ENCODE measurements at places on chromosomes 4 and X.

DNA sequence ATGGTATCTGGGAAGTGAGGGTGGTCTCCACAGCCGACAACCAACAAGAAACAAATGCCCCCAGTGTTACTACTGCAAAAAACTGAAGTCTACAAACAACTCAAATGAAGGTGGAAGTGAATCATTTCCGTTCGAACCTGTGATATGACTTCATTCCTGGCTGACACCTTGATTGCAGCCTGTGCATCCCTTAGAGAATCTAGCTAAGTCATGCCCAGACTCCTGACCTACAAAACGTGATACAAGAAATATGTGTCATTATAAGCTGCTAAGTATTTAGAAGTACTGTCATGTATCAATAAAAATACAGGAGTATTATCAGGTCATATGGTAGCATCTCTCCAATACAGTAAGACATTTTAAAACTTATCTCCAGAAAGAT lies 959.7 kb upstream of the LCORL start:
- DNase-seq = no peak

- DNase-seq = no peak
Observed at GRCh38 chr4:18931643-18932377, 910.3 kb upstream of the LCORL start.

DNA sequence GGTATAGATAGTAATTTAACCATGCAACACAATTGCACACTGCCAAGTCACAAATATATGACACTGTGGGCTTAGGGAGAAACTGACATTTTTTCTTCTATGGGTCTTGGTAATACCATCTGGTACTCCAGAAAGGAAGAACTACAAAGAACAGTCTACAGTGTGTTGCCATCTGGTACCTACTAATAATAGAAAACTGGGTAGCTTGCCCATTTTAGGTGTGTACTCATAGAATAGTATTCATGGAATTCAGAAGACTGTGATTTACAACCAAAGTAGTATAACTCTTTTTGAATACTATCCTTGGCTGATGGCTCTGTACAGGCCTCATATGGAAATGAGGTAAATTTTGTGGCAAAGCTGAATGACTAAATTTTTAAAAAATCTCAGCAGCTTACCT lies 132.6 kb upstream of the RPS6KA6 start:
- no peak for DNase-seq

DNA sequence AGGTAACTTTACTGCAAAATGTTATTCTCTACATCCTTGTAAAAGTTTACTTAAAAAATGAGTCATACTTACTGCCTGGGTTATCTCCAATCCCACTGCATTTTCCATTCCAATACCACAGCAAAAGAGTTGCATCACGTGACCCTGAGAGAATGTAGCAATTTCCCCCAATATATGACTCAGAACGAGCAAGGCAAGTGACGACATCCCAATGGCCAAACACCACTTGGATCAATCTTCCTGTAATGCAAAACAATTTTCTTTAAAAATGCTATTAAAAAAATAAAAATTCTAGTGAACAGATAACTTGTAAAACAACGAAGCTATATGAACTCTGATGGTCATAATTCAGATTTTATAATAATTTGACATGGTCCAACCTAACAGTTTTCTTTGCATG lies 224.3 kb downstream of the DCLK2 start:
- no peak for DNase-seq

- DNase-seq = peak; percentile 34
Observed at GRCh38 chr4:83535520-83536361, at the start of gene GPAT3. GPAT3 (plus strand) TSS chr4:83536108; CDS start chr4:83536623, 515 bp downstream.

DNA sequence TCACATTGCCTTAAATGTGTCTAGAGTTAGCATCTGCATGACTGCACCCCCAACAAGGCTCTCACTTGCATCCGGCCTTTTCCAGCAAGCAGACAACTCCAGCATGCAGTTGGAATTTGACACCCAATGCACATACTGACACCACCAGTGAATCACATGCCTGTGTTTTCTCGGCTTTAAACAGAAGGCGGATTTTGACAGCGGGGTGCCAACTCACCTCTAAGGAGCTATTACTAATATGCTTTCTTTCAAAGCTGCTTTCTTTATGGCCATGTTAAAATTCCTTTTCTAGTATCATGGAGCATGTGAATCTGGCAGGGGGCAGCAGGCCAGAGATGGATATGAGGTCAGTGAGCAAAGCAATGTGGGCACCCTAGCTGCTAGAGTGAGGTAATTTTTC lies 78.0 kb upstream of the CLNK start:
- DNase-seq = no peak

DNA sequence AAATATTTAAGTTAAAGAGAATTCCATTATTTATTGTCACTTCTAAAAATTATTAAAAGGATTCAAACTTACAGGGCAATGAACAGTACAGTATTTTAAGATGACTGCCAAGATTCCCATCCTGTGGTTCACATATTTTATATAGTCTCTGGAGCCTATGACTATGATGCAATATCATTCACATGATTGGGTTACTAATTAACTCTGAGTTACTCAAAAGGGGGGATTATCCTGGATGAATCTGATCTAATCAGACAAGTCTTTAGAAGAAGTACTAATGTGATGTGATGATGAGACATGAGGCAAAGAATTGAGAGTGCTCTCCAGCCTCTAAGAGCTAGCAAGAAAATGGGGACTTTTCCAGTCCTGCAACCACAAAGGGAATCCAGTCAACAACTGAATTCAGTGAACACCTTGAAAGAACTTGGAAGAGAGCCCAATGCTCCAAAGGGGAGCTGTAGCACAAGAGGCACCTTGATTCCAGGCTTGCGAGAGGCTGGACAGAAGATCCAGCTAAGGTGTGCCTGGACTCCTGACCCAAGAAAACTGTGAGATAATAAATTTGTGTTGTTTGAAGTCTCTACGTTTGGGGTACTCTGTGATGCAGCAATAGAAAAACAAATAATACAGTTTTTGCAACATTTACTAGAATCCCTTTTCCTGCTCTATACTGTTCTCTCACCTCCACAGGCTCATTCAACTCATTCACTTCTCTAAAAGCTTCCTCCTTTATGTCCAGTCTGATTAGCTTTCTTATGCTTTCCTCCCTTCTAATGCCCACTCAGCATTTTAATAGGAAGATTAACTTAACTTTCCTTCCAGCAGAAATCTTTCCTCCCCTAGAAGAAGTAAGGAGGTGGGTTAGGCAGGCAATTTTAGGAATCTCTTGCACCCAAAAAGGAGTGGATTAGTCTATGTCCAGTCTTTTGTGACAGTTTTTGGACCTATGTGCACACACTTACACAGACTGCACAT lies 133.8 kb upstream of the LCORL start:
- no peak for DNase-seq

GRCh38 chr4:150342945-150343344 lies 239.0 kb upstream of the MAB21L2 start:
- no peak for DNase-seq

DNA sequence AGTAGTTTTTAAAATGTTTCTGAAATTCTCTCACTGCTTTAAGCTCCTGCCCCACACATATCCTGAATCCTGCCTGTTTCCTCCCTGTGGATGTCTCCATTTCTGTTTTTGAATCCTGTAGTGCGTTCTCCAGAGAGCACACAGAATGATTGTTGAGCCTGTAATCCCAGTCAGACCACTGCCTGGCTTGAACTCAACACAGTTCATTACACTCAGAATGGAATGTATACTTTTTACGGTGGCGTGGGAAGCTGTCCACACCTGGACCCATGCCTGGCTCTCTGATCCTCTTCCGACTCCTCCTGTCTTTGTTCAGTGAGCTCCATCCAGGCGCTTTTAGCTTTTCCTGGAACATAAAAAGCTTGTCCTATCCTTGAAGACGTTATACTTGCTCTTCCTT lies 1217.0 kb upstream of the PRKX start:
- DNase-seq = no peak

DNA sequence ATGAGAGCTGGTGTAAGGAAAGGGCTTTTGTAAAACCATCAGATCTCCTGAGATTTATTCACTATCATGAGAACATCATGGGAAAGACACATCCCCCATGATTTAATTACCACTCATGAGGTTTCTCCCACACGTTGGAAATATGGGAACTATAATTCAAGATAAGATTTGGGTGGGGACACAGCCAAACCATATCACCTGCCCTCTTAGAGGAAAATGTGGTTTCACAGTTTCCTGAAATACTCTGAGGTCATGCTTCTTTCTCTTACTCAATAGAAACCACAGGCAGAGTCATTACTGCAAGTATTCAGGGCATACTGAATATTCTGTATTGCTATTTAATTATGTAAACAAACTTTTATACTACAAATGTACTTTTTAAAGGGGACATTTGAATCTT lies 1453.3 kb downstream of the PCDH18 start:
- DNase-seq = no peak

GRCh38 chr4:53595204-53595603 lies 3.9 kb upstream of the LNX1 start:
- DNase-seq = no peak

- no peak for DNase-seq
Observed at GRCh38 chr4:19380600-19380999, 871.1 kb upstream of the SLIT2 start.

DNA sequence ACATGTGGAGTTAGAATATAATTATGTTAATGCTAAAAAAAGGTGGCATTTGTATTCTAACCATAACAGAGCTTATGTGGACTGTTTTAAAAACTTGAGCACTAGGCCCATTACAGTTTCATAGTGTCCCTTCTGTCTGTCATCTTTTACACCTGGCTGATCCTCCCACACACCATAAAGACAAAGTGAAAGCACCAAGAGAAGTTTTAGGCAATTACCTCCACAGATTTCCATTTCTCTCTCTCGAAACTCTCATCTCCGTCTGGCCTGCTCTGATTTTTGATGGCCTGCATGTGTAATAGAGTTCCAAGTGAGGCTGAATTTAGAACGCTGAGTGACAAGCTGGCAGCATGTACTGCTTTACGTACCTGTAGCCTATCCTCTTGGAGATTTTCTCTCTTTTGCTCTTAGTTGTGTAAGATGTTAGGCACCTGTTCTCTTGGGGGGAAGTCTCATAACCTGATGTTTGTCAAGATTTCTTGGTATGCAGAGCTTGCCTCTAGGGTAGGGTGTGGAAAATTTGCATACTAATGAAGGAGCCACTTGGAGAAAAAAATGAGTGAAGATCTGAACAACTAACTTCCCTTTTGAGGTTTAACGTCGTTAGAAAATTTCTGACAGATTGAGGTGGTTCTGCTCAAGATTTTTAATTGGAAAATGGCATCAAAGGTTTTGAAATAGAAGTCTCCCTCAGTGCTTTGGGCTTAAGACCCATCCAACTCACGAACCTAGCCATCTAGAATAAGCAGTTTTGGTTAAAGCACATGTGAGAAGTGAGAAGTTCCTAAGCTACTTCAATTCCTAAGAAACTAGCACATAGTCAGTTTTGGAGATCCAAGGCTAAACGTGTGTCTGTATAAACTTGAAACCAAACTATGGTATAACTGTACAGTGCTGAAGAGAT lies 57.6 kb upstream of the RAP1GDS1 start:
- peak; percentile 70 for DNase-seq

GRCh38 chr4:161183729-161184128 lies 980.1 kb downstream of the FSTL5 start:
- DNase-seq = no peak

DNA sequence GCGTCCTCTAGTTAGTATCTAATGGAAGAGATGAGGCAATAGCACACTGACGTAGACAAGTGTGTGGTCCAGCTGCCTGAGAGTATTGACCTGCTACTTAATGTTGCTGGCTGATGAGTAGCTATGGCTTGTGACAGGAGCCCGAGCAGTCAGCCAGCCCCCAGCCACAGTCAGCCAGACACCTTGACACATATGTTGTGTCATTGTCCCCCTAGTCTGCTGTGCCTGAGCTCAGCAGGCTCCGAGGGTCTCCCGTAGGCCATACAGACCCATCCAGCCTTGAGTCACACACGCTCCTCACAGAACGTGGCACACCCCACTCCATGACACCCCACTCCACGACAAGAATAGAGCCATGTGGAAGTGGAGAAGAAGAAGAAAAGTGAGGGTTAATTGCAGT lies 362.1 kb downstream of the UNC5C start:
- DNase-seq = no peak

- DNase-seq = no peak
Observed at GRCh38 chr4:84058201-84058600, 440.9 kb downstream of the NKX6-1 start.

DNA sequence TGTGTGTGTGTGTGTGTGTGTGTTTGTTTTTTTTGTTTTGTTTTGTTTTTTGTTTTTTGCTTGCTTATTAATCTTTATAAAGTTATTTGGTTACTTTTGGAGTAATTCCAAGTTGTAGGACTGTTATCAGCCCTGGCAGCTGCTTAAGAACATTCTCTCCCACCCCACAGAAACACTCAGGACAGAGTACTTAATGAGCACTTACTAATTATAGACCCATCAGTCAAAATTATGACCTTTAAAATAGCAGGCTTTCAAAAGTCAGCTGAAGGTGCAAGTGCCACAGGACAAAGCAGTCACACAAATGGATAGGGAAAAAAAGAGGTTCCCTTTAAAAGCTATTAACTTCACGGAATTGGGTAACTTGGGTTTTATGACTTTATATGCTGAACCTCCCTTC lies 69.0 kb downstream of the BEND2 start:
- no peak for DNase-seq

GRCh38 chr4:118867311-118868067 lies 21.2 kb upstream of the SYNPO2 start:
- no peak for DNase-seq

GRCh38 chrX:107845625-107846024 lies 20.0 kb downstream of the MID2 start:
- no peak for DNase-seq

DNA sequence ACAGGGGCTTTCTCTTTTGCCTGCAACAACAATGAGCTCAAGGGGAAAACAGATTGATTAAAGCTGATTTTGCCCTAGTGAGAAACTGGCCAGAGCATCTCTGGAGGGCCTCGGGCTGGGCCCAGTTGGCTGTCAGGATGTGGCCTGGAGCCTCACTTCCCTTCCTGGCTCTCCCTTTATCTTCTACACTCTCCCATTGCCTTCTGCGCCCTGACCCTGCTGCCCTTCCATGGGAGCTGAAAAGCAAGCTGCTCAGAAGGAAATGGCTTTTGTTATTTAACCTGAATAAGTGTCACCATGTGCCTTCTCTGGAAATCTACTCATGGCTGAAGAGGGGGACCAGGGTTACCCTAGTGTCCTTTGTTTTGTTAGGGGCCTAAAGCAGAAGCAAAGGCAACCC lies 43.8 kb downstream of the NHSL2 start:
- DNase-seq = no peak

GRCh38 chr4:184950926-184951325 lies 67.4 kb upstream of the HELT start:
- DNase-seq = no peak

- no peak for DNase-seq
Observed at GRCh38 chr4:56658528-56658927, 22.6 kb downstream of the HOPX start.

DNA sequence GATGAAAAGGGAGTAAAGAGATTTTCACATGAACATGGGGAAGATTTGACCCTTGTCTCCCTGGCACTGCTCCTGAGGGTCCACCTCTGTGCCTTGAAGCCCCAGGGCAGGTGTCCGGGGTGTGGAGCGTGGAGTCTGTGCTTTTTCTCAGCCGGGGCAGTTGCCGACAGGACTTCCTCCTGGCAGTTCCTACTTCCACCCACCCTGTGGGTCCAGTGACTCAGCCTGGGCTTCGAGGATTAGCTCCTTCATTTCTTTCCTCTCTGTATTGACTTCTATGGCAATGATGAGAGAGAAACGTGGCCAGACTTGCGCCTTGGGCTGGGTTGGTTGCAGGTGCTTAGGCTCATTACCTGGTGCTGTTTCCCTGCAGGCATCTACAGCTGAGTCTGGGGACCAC lies 35.9 kb upstream of the CLCN4 start:
- DNase-seq = no peak

Measured in GM10248 (cell line).